ENCODE measurements at places on chromosomes 5 and 9. TPM values are rescaled to one million over a fixed set of nuclear protein-coding genes. Genes with fewer than 3 reads are reported as not detected.

CYLC2 gene
- not detected for total RNA-seq

DNA sequence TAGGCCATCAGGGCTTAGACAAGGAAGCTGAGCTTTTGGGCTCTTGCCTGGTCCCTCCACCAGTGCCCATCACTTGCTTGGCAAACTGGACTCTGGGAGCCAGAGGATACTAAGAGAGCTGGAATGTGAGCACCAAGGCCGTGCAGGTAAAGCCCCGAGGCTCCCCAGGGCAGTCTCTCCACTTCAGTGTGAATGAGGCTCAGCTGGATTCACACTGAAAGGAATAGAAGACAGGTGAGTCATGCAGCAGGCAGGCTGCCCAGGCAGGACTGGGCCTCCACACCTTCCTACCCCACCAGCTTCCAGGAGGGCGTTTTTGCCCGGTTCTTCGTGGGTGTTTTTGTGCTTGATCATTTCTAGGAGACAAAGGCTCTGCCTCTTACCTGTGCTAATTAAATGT lies 7.3 kb upstream of the CTSV start:
- H3K27me3 ChIP-seq, result peaks cover 46% of the 10 kb centered on the region
- H3K36me3 ChIP-seq, result no peaks in the 10 kb centered on the region

DNA sequence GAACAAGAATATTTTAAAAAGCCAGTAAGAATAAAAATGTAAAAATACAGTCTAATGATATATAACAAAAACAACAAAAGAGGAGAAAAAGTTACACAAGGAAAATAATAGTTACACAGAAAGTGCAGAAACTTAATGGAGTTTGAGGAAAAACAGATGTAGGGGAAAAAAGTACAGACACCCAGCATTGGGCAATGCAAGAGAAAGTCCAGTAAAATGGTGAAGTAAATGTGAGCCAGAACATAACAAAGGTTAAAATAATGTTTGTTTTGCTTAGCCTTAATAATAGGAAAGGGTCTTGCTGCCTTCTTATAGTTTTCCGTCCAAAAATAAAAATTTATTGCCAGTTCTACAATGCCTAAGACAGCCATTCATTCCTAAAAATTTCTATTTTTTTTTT lies 364.2 kb downstream of the NNT start:
- no peak overlapping the region for H3K4me3 ChIP-seq
- DNase-seq, result no peak
- no peaks in the 10 kb centered on the region for H3K27me3 ChIP-seq

BAG1 gene
- total RNA-seq, result 87.2 TPM

- H3K4me3 ChIP-seq, result no peak overlapping the region
- no peaks in the 10 kb centered on the region for H3K36me3 ChIP-seq
- no peak overlapping the region for H3K27ac ChIP-seq
- H3K27me3 ChIP-seq, result no peaks in the 10 kb centered on the region
- no peak for DNase-seq
Observed at GRCh38 chr9:114055061-114055460, 23.0 kb downstream of the AMBP start.

- H3K36me3 ChIP-seq, result no peaks in the 10 kb centered on the region
- H3K4me3 ChIP-seq, result no peak overlapping the region
- DNase-seq, result no peak
- H3K27ac ChIP-seq, result no peak overlapping the region
- no peaks in the 10 kb centered on the region for H3K27me3 ChIP-seq
Observed at GRCh38 chr5:125926172-125926571, 497.0 kb upstream of the GRAMD2B start.

GRCh38 chr5:59661311-59661710 lies 232.2 kb downstream of the PDE4D start:
- H3K4me3 ChIP-seq, result no peak overlapping the region
- no peaks in the 10 kb centered on the region for H3K36me3 ChIP-seq
- no peak overlapping the region for H3K27ac ChIP-seq
- peaks cover 6% of the 10 kb centered on the region for H3K4me1 ChIP-seq
- no peak for DNase-seq

SHISAL2B gene
- not detected for total RNA-seq

DNA sequence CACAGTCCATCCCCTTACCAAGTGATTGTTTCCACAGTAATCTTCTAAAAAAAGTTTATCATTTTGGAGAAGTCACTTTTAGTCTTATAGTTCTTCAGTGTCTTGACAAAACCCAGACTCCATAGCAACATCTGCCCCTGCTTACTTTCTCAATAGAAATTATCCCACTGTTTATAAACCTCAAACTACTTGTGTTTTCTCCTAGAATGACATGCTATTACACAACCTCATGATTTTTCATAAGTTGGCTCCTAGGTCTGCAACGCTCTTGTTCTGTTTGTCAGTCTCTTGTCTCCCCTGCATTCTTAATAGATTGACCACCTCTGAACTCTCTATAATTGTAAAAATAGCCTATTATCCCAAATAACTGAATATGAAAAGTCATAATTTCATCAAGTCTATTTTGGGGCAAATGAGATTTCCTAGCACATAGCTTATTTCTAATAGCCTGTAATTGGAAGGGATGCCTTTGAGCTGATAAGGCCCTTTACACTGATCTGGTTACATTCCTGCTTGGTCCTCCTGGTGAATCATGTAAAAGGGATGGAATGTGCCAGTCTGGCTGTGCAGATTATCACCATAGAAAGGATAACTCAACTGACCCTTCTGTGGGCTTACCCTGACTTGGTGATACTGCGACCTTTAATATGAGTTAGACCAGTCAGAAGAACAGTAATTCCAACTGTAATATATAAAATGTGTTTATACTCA lies 69.6 kb downstream of the CHSY3 start:
- no peaks in the 10 kb centered on the region for H3K36me3 ChIP-seq
- no peak overlapping the region for H3K27ac ChIP-seq
- no peak for DNase-seq
- H3K4me1 ChIP-seq, result no peaks in the 10 kb centered on the region
- no peak overlapping the region for H3K4me3 ChIP-seq

DNA sequence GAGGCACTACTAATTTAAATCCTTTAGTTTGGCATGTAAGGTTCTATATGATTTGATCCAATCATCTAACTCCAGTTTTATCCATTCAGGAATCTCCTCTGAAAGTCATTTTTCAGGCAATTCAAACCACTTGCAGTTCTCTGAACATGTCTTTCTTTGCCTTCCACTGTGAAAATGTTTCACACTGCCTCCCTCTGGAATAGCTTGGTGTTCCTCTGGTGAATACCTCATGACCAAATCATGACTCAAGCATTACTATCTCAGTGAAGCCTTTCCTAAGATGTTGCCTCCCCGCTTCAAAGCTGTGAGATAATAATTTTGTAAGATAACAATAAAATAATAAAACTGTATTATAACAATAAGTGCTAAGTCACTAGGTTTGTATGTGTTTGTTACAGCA lies 981.1 kb downstream of the DTWD2 start:
- no peak for DNase-seq
- no peak overlapping the region for H3K4me3 ChIP-seq
- no peaks in the 10 kb centered on the region for H3K27me3 ChIP-seq
- no peaks in the 10 kb centered on the region for H3K4me1 ChIP-seq
- no peaks in the 10 kb centered on the region for H3K36me3 ChIP-seq
- no peak overlapping the region for H3K27ac ChIP-seq

GRCh38 chr5:138603249-138603920 lies 28.2 kb upstream of the HSPA9 start:
- peak; percentile 46 for DNase-seq
- H3K27me3 ChIP-seq, result peaks cover 90% of the 10 kb centered on the region
- H3K4me3 ChIP-seq, result no peak overlapping the region
- no peaks in the 10 kb centered on the region for H3K36me3 ChIP-seq

GRCh38 chr5:106392766-106393165 lies 1278.0 kb downstream of the EFNA5 start:
- H3K4me3 ChIP-seq, result no peak overlapping the region
- DNase-seq, result no peak
- H3K27me3 ChIP-seq, result no peaks in the 10 kb centered on the region
- H3K4me1 ChIP-seq, result no peaks in the 10 kb centered on the region
- H3K27ac ChIP-seq, result no peak overlapping the region

- DNase-seq, result no peak
- H3K27me3 ChIP-seq, result no peaks in the 10 kb centered on the region
- no peak overlapping the region for H3K4me3 ChIP-seq
- peaks cover 5% of the 10 kb centered on the region for H3K36me3 ChIP-seq
- H3K27ac ChIP-seq, result no peak overlapping the region
- H3K4me1 ChIP-seq, result no peaks in the 10 kb centered on the region
Observed at GRCh38 chr9:16230731-16231130, 639.7 kb downstream of the BNC2 start.

- H3K36me3 ChIP-seq, result no peaks in the 10 kb centered on the region
- no peak overlapping the region for H3K4me3 ChIP-seq
- no peak overlapping the region for H3K27ac ChIP-seq
- no peaks in the 10 kb centered on the region for H3K4me1 ChIP-seq
- no peak for DNase-seq
- no peaks in the 10 kb centered on the region for H3K27me3 ChIP-seq
Observed at GRCh38 chr5:153660919-153661318, 170.4 kb downstream of the GRIA1 start.

- no peak overlapping the region for H3K4me3 ChIP-seq
- DNase-seq, result no peak
Observed at GRCh38 chr9:132301521-132301920, 53.3 kb downstream of the SETX start.

DNA sequence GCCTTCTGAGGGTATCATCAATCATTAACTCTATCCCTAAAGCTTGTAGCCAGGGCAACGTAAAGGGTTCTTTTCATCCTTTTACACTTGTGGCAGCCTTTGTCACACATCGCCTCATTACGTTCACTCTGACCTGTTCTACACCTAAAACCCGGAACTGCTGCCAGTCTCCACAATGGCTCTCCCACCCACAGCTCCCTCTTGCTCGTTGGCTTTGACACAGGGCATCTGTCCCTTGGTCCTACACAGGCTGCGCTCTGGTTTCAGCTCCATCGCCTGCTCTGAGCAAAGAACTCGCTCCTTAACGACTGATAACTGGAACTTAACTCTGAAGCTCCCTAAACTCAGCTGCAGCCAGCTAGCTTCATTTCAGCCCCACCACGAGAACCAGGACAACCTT lies 112.8 kb upstream of the CTNND2 start:
- DNase-seq, result no peak
- H3K27ac ChIP-seq, result no peak overlapping the region
- no peaks in the 10 kb centered on the region for H3K4me1 ChIP-seq
- no peaks in the 10 kb centered on the region for H3K27me3 ChIP-seq
- H3K36me3 ChIP-seq, result no peaks in the 10 kb centered on the region

GRCh38 chr9:133269537-133270362 lies 5.3 kb downstream of the ABO start:
- no peaks in the 10 kb centered on the region for H3K36me3 ChIP-seq
- H3K27me3 ChIP-seq, result peaks cover 49% of the 10 kb centered on the region
- no peak for DNase-seq
- no peaks in the 10 kb centered on the region for H3K4me1 ChIP-seq
- no peak overlapping the region for H3K4me3 ChIP-seq
- no peak overlapping the region for H3K27ac ChIP-seq

DNA sequence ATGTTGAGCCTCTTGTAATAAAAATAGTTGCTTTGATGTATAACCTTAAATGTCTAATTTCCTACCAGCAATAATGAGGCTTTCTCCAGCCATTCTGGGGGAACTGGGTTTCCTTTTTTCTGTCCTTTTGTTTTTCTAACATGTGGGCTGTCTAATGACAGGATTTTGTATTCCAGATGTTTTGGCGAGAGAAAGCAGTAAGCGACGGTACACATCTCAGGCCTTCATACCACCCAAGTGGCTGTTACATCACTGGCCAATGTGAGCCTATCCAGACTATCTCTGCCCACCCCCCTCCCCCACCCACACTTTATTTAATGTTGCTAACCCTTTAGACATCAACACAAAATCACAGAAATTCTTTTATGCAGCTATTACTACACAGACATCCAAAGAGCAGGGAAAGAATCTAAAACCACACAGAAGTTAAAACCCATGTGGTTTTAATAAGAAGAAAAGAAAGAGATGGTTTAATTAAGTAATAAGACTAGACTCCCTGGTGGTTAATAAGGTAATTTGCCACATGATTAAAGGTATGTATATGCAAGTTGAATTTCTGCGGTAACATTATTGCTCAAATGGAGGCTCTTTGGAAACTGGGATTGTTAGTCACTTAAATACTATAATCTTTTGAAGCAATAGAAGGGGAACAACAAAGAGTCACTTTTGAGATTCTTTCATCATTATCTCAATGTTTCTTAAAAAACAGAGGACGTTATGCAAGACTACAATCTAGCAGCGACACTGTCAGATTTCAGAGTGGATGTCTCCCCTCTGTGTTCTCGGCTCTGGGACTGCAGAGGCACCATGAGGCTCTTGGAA lies 365.1 kb downstream of the ENC1 start:
- no peaks in the 10 kb centered on the region for H3K4me1 ChIP-seq
- peaks cover 4% of the 10 kb centered on the region for H3K27me3 ChIP-seq
- no peaks in the 10 kb centered on the region for H3K36me3 ChIP-seq
- no peak overlapping the region for H3K27ac ChIP-seq

PGM5 gene
- total RNA-seq, result not detected

- H3K36me3 ChIP-seq, result no peaks in the 10 kb centered on the region
- peaks cover 11% of the 10 kb centered on the region for H3K4me1 ChIP-seq
- H3K4me3 ChIP-seq, result no peak overlapping the region
- no peak for DNase-seq
Observed at GRCh38 chr5:142613271-142613671, 72.6 kb downstream of the FGF1 start.

ECPAS gene
- 77.4 TPM for total RNA-seq

DNA sequence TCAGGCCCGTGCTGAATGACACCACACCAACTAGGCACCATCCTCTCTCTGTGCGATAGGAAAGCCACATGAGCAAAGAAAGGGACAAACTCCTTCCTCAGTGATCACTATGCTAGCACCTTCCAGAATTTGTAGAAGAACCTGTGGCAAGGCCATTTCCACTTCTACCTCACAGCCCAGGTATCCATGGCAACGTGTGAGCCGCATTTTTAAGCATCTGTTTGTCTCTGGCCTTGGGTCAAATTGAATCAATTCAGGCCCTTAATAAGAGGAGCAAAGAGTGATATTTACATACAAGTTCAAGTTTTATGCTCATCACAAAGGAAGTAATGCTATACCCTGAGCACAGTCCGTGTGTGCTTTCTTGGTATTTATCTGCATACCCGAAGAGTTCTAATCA lies 179.3 kb downstream of the SLC12A2 start:
- no peaks in the 10 kb centered on the region for H3K36me3 ChIP-seq
- peaks cover 10% of the 10 kb centered on the region for H3K27me3 ChIP-seq
- DNase-seq, result no peak
- no peak overlapping the region for H3K4me3 ChIP-seq
- H3K27ac ChIP-seq, result no peak overlapping the region

GRCh38 chr5:122035913-122036312 lies 42.1 kb downstream of the LOX start:
- no peaks in the 10 kb centered on the region for H3K4me1 ChIP-seq
- peaks cover 25% of the 10 kb centered on the region for H3K36me3 ChIP-seq
- no peak for DNase-seq
- H3K27me3 ChIP-seq, result no peaks in the 10 kb centered on the region
- no peak overlapping the region for H3K27ac ChIP-seq

All from activated naive CD8-positive, alpha-beta T cell treated with anti-CD3 and anti-CD28 coated beads for 36 hours (primary cell).